ENCODE measurements at places on chromosomes 5 and 9.
A peak's percentile ranks its signal among the peaks of the same experiment; 100 is the strongest.

DNA sequence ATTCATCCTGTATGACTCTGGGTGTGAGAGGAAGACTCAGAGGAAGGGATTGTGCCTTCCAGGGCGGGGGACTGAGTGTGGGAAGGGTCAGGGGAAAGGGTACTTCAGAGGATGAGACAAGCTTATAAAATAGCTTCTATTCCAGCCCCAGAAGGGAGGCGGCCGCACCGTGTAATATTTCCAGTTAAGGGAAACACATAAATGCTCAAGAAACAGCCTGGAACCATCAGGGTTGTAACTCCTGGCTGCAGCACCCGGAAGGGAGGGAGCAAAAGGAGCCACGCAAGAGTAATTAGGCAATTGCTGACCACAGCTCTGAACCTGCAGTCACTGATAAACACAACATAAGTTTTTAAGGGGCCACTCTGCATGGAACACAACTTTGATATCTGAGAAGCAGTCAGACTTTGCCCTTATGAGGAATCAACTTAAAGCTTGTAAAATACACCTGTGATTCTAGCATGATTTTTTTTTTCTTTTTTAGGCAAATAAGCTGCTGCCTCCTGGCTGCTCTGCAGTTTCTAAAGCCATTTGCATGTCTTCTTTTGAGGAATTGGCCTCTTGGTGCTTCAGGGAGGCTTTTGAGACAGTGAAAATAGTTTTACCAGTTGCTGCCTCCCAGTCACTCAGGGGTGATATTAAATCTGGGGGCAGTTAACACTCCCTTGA, 382.7 kb downstream of the ENC1 start:
- DNase-seq: peak; percentile 49

DNA sequence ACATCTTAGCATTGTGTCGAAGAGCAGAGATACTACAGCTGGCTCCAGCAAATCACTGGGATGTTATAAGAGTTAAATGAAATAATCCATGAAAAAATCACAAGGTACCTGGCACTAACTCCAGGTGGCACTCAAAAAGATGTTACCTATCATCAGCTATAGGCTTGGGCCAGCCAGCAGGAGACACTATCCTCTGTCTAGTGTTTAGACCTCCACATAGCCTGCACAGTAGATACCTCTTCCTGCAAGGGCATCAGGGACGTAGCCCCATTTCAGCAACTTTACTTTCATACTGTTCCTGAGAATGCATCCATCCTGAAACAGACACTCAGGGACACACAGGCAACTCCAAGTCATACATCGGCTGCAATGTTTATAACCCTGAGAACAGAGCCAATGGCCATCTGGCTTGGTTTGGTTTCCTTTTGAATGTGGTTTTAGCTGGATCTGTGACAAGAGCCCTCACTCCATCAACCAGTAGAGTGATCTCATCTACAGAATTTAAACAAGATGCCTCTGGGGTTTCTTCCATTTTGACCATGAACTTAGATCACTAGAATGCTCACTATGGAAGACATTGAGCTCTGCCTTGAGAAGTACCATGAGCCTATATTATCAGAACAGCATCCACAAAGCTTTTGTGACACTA, 69.9 kb downstream of the TLE1 start:
- DNase-seq: peak; percentile 93

DNA sequence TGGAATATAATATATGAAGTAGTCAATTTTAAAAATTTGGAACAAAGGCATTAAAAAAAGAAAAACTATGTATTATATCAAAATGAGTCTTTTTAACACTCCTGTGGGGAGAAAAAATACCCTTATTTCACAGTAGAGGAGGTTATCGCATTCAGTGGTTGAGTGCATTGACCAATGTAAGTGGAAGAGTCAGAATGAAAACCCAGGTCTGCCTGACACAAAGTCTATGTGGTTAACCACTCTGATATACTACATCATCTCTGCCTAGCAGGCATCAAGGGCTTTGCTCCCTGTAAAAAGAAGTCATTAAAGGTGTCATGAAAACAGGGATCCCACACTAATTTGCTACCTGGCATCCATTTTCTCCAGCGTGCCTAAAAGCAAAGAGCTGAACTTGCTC, 417.2 kb upstream of the C9orf72 start:
- no peak for DNase-seq

DNA sequence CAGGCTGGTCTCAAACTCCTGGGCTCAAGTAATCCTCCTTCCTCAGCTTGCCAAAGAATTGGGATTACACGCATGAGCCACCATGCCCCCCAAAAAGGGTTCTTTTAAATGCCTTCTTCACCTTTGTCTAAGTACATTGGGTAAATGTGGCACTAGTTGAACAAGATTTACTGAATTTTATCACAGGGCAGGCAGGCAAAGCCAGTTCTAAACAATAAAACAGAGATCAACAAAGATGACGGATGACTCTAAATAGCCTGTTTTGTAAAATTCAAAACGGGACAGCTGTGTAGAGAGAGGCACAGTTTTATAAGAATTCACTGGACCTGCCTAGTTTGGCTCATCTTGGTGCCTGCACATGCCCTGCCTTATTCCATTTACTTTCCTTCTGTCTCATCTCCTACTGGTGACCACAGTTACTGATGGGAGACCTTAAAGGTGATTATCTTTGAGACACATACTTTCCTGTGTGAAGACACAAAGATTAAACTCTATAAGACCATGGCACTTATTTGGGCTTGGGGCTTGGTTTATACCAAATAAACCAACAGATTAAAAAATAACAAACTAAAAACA, 149.6 kb upstream of the DMRT1 start:
- DNase-seq: no peak

DNA sequence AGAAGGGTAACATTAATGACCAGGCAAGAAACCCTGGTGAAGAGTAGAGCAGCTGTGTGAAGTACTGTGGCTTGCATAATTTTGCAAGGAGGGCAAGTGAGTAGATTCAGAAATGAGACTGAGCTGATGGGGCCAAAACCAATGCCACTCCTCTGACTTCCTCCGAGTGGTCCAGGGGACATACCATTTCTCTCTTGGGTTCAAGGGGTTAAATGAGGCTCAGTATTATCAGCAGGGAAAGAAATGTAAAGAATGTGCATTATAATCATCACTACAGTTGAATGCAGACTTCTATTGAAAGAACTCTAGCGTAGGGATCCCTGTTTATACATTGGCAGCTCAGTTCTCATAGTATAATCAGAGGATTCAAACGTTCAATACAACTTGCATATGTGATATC, 9.9 kb downstream of the POLR3G start:
- DNase-seq: peak; percentile 18
